ENCODE measurements at places on chromosomes 13 and 19.

- DNase-seq = no peak
Measured at GRCh38 chr13:44313674-44314073, 60.0 kb upstream of the SERP2 start.

DNA sequence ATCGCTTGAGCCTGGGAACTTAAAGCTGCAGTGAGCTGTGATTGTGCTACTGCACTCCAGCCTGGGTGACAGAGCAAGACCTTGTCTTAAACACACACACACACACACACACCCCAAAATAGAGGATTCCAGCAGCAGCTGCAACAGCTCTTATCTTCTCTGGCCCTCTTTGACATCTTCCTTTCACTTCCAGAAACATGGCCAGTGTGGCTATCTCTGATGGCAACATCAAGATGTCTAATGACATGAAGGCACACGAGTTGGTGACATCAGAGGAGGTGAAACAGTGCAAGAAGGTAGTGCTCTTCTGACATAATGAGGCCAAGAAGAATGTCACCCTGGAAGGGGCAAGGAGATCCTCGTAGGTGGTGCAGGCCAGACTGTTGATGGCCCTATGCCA, 81.2 kb downstream of the TM9SF2 start:
- DNase-seq = no peak

GRCh38 chr19:5799247-5800241, 5.3 kb upstream of the NRTN start:
- DNase-seq = no peak

DNA sequence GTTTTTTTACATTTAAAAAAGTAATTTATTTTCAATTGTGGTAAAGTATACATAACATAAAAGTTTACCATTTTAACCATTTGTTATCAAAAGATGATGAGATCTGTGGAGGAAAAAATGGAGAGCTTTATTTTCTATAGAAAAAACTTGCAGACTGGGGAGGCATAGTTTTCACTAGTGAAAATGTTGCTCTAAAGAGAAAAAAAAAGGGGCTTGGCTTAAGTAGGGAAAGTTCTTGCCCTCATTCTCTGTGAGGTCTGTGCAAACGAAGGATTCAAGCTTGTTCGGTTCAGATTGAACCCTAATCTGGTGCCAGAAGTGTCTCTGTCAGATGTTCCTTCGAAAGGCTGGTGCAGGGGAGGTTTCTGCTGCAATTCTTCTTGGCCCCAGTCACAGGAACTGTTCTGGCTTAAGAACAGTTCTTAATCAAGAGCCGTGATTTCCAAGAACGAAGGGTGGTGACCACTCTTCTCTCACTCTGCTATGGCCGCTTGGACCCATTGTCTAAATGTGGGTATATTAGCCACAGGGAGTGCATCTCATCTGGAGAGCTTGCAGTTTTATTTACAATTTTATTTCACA, 42.1 kb downstream of the PCCA start:
- no peak for DNase-seq

GRCh38 chr19:3146677-3147100, 10.9 kb downstream of the GNA15 start:
- no peak for DNase-seq

DNA sequence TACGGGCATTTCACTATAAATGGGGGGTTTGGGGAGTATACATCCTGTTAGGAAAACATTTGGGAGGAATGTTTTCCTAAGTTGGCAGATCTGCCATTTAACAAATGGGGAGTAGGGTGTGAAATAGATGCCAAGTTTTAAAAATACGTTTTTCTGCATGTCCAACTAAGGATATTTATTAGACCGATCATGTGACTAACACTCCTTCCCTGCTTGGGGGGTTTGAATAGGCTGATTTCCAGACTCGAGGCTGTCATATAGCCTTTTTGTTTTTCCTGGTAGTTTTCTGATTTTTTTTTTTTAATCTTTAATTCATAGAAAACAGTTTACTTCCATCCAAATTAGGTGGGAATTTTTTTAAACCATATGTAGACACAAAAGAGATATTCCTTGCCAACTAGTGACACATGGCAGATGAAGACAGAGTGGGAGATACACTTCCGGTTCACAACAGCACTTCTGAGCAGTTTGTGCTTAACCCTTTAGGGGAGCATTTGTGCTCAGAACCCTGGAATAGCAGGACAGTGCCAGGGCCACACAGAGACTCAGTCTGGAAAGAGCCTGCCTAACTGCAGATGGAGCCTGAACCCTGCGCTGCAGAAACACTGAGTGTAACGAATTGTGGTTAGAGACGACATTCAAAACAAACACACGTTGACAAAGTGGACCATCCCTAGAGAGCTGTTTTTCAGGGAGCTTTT, 5.6 kb upstream of the GATAD2A start:
- no peak for DNase-seq

DNA sequence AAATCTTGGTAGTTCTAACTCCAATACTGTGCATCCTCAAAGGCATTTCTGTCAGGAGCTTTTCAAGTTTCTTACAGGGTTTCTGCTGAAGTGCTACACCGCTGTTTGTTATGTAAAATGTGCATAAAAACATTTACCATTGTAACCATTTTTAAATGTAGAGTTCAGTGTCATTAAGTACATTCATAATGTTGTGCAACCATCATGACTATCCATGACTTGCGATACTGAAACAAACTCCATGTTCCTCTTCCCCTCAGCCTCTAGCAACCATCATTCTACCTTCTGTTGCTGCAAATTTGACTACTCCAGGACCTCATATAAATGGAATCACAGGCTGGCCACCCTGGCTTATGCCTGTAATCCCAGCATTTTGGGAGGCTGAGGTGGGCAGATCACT, 14.4 kb upstream of the SLC25A42 start:
- DNase-seq = no peak

- DNase-seq = no peak
Measured at GRCh38 chr19:8526345-8527091, 12.6 kb upstream of the ZNF414 start.

DNA sequence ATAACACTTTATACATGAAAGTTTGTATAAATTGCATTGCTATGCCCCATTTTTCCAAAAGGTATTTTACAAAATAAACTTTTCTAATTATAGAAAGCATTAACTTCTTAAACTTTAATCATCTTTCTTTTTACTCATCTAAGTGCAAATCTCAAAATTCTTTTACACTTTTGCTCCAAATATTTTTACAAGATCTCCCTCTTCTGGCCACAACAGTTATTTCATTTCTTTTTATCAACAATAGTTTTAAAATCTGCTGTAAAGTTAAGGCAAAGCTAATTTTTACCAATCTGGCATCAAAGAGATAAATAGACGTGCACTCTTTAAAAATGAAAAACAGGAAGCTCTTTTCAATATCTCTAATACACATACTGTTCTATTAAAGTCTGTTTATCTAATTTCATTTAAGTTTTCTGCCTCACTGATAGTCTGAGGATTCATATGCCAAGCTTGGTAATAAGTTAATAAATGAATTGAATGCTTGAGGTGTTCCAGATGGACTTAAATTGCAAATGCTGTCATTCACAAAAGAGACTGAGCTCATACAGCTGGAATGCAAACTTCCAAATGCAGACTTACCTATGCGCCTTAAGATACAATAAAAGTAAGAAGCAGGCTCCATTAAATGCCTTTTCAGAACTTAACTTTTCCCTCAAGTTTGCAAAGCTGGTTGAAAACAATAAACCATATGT, 583.0 kb upstream of the ATXN8OS start:
- DNase-seq = no peak

- DNase-seq = no peak
Measured at GRCh38 chr13:24890256-24890655, 126.3 kb downstream of the RNF17 start.

- no peak for DNase-seq
Measured at GRCh38 chr13:113318956-113319355, 21.9 kb downstream of the LAMP1 start.

- no peak for DNase-seq
Measured at GRCh38 chr13:111855191-111855590, 211.8 kb upstream of the SOX1 start.

DNA sequence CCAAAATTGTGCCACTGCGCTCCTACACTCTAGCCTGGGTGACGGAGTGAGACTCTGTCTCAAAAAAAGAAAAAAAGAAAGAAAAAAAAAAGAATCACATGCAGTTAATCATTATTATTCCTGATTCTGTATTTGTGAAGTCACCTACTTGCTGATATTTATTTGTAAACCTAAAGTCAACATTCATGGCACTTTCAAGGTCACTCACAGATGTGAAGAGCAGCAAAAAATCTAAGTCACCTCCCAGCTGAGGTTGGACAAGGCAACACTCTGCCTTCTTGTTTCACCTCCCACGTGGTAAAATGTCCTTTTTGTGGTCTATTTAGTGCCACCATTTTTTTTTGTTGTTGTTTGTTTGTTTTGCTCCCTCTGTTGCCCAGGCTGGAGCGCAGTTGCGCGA, 26.5 kb downstream of the WDR88 start:
- no peak for DNase-seq

DNA sequence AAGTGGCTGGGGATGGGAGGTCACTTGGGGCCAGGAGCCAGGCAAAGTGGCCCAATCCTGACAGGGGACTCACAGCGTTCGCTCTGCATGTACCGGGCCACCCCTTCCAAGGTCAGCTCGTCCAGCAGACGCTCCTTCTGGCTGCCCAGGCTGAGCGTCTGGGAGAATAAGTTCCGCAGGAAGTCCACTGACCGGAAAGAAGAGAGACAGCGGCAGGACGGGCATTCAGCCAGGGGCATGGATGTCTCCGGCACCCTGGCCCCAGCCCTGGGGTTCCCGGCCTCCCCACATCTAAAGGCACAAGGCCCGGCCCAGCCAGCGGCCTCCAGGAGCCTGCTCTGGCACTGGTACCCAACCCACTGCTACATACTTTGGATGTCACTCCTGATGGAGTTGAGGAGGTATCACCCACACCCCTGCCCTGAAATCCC, 6.1 kb downstream of the SIRT2 start:
- DNase-seq = no peak

DNA sequence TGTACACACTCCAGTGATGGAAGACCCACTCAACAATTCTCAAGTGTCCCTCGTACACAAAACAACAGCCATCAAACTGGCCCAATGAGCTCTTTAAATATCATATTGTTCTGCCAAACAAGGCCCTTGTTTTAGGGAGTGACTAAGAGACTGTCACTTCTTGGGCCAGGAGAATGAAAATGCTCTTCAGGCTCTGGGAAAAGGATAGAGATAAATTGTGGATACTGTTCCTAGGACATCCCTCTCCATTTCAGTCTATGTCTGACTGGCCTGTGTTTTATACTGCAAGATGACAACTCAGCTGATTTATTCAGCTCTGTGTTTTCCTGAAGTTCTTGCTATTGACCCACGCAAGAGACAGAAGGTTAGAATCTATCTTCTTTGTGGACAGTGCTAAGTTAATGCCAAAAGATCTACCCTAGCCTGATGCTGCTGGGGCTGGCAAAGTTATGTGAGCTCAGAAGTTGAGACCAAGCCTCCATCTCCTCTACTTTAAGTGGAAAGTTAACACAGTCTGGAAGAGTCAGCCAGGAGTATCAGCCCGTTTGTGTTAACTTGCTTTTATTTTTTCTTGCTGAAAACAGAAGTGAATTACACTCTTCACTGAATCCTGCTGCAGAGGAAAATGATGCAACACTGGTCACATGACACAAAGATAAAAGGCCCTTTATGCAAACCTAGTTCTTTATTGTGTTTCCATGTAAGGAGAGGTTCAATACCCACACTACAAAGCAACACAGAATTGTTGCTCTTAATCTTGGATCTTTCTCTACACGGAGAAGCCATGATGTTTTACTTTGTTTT, 14.6 kb downstream of the FRY start:
- DNase-seq = peak; percentile 55

DNA sequence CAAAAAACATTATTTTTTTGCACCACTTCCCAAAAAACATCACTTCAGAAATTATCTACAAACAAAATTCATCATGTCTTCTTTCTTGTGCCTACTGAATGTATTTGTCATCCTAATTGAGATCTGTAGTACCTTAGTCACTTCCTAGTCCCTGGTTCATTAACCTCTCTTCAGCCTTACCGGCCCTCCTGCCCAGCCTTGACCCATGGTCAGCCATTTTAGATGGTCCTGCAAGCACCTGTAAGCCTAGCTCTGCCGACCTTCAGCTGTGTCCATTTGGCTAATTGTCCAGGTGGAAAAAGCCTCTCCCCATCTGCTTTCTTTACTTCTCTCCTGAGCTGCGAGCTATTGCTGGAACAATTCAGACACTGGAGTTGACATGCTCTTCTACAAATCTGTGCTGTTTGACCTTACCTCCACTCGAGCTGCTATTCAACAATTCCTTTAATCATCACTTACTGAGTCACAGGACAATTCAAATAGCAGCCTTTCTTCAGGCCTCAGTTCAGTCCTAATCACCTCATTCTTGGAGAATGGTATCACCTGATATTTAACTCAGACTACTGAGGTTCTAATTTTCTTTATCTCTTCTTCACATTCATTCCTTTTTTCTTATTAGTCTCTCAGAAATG, 882.5 kb downstream of the PCDH9 start:
- no peak for DNase-seq

GRCh38 chr13:53041968-53042516, 13.4 kb downstream of the OLFM4 start:
- no peak for DNase-seq

DNA sequence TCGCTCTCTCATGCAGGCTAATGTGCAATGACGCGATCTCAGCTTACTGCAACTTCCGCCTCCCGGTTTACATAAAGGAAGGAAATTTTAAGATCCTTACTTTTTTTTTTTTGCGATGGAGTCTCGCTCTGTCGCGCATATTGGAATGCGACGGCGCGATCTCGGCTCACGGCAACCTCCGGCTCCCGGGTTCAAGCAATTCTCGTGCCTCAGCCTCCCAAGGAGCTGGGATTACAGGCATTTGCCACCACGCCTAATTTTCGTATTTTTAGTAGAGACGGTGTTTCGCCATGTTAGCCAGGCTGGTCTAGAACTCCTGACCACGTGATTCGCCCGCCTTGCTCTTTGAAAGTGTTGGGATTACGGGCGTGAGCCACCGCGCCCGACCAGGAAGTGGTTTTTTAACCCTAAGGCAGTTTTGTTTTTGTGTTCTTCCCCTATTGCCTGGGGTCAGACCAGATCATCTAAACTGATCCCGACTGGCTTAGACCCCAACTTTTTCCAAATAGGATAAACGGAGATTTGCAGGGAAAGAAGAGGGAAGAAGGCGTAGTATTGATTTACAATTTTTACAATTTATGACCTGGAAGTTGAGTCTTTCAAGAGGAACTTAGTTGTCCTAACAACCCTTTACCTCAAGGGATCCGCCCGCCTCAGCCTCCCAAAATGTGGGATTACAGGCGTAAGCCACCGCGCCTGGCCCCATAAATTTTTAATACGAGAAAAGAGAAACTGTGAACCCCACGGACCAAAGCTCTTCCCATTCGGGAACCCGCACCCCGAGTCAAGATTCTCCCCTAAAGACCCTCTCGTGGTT, 142.0 kb downstream of the ZNF737 start:
- DNase-seq = no peak

DNA sequence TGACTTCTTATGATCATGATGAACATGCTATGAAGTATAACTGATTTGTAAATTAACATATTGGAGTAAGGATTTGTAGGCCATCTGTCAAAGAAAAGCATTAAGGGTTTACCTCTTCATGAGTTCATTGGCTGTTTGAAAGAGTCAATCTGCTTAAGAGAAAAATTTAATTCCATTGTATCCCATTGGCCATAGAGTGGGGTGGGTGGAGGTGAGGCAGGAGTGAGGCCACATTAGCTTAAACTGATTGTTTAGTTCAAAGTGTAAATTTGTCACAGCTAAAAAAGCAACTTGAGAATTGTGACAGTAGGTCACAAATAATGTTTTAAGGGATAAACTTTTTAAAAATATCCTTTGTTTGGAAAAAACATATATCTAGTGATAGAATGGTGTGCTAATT, 11.4 kb downstream of the GPR180 start:
- no peak for DNase-seq

GRCh38 chr19:54029301-54029700, 34.4 kb downstream of the VSTM1 start:
- DNase-seq = no peak
